Fibroblast of upper back skin (primary cell): ENCODE measurements at places on chromosomes 7 and 10.

- DNase-seq = no peak
Observed at GRCh38 chr10:28891058-28891713, 213.9 kb downstream of the BAMBI start.

DNA sequence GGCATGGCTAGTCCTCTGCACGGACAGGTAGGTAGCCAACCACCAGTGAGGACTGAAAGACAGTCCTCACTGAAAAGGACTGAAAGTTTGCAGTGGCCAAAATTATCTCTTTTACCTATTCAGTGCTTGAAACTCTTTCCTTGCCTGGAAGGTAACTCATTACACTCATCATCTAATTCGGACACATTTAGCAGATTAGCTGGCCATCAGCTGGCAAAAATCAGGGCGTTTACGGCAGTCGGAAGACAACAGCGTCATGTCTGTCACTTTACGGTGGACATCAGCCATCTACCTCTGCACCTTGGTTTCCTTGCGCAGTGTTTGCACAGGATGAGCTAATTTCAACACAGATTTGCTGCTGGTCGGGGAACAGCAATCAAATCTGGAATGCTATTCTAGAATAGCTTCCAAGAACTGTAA lies 740 bp downstream of the ANXA7 start:
- DNase-seq = peak; percentile 24

- DNase-seq = peak; percentile 42
Observed at GRCh38 chr7:78379148-78379547, 580.6 kb downstream of the PHTF2 start.

- DNase-seq = no peak
Observed at GRCh38 chr7:41788556-41788955, 85.7 kb upstream of the INHBA start.

DNA sequence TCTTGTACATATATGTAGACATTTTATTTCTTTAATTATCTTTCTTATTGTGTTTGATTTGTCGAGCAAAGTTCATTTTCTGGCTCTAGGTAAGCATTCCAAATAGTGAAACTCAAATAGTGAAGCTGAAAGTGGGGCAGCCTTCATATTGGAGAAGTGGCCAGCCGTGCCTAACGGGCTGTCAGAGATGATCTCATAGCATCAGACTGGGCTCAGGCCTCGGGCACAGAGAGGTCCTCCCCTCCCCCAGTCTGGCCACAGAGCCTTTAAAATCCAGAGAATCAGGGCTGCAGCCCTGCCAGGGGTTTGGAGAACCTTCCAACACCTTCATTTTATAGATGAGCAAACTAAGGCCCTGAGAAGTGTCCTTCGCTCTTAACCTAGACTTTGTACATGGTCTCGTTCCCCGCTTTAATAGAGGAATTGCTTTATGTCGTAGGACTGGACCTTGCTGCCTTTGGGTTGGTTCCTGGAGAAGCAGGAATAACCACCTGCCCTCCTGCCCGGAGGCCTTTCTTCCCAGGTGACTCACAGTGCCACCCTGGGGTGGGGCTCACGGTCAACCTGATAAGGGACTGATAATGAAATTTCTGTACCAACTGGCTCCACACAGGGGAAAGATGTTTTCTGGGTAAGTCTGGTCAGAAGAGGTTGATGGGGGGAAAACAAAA lies 7.3 kb downstream of the TSPAN15 start:
- no peak for DNase-seq

DNA sequence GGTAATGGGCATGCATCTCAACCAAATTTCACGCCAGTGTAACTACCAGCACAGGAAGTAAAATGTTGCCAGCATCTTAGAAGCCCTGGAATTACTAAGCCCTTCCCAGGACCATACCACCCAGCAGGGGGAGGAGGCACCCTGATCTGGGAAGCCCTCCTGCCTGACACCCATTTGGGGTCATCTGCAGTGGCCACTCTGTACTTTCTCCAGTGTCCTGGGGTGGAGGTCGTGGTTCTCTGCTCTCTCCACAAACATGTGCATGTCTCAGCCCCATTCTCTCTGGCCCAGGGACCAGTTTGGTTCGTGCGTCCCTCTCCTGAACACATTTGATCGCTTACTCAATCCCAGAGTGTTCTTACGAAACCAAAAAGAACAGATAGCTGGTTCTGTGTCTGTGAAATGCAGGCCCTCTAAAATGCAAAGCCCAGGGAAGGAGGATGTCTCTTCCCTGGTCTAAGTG lies 9.4 kb upstream of the LRRC27 start:
- DNase-seq = peak; percentile 41

DNA sequence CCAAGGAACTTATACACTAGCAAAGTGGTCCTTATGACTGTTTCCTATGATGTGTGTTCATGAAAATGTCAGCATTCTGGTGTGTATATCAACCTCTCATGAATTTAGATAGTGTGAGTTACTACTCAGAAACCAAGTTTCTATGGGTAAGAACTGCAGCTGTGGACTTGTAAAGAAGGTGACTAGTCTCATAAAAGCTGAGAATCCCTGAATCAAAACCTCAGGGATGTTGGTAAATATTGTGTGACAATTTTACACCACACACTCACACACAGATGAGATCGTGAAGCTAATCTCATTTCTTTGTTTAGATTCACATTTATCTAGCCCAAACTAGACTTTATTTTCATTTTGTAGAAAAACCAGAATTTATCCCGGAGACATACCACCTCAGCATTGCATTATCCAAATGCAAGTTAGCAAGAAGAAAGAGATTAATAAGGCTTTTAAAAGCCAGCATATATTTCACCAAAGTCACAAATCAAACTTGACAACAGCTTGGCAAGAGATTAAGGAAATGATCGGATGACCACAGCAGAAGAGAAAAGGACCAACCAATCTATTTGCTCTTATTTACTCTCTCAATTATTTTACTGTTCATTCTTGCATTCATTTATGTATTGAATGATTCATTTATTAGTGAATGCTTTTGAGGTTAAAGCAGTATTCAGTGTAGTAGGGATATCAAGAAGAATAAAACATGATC lies 92.9 kb downstream of the PLXDC2 start:
- peak; percentile 46 for DNase-seq
